ENCODE measurements at places on chromosomes 7 and 10. TPM values are rescaled to one million over a fixed set of nuclear protein-coding genes. Genes with fewer than 3 reads are reported as not detected.
A peak's percentile ranks its signal among the peaks of the same experiment; 100 is the strongest.

The FRMPD2 gene
- 0.98 TPM for total RNA-seq

DNA sequence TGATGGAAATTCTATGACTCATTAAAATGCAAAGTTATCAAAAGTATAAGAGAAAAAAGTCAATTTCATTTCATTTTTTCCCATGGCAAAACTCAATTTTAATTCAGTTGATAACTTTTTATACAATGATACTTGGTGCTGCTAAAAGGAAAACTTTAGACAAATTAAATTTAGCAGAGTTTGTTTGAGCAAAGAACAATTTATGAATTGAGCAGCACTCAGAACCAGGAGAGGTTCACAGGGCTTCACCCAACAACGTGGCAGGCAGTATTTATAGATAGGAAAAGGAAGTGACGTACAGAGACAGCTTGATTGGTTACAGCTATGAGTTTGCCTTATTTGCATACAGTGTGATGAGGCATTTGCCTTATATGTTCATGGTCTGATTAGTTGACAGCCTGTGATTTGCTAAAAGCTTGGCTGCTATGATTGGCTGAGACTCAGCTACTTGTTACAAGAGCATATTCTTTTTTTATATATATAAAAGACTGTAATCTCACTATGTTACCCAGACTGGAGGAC is 157.2 kb upstream of the CELF2 start:
- H3K36me3 ChIP-seq: no peaks in the 10 kb centered on the region
- no peak overlapping the region for H3K27ac ChIP-seq
- H3K4me1 ChIP-seq: no peaks in the 10 kb centered on the region
- H3K27me3 ChIP-seq: no peaks in the 10 kb centered on the region
- no peak overlapping the region for H3K4me3 ChIP-seq

The MACROH2A2 gene
- total RNA-seq: 17.6 TPM

GRCh38 chr7:146115548-146115850 is 1.1 kb upstream of the CNTNAP2 start:
- H3K36me3 ChIP-seq: no peaks in the 10 kb centered on the region
- no peak for DNase-seq
- no peaks in the 10 kb centered on the region for H3K4me1 ChIP-seq
- no peak overlapping the region for H3K4me3 ChIP-seq

The CCT6A gene
- total RNA-seq: 222 TPM

The SEMA3E gene
- 0.51 TPM for total RNA-seq

DNA sequence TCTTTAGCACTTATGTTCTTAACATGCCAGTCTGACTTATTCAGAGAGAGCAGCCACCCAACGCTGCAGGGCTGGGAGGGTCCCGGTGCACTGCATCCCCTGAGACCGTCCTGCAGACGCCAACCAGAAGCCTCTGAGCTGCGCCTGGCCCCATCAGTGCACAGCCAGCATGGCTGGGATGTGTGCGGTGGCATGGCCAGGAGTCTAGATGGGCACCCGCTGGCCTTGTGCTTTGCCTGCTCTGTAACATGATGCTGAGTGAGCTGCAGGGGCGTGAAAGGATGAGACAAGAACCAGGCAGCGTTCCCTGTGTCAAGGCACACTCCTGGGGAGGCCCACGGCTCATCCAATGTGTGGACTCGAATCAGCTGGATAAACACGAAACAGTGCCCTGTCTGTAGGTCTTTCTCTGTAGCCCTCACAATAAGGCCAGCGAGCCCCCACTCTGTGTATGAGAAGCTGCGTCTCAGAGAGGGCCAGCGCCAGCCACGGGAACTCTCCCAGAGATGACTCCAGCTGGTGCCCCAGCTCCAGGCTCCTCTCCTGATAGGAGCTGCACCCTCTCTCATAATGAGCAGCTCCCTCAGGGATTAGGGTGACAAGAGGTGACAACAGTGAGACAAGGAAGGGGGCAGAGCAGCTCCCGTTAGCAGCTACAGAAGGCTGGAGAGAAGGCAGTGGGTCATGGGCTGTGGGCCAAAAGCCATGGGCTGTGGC is 96.8 kb downstream of the TNS3 start:
- no peaks in the 10 kb centered on the region for H3K27me3 ChIP-seq
- no peak for DNase-seq
- no peaks in the 10 kb centered on the region for H3K36me3 ChIP-seq
- peaks cover 33% of the 10 kb centered on the region for H3K4me1 ChIP-seq
- H3K4me3 ChIP-seq: no peak overlapping the region
- H3K27ac ChIP-seq: no peak overlapping the region

GRCh38 chr10:128257428-128257827 is 131.2 kb upstream of the MKI67 start:
- H3K36me3 ChIP-seq: no peaks in the 10 kb centered on the region
- no peak overlapping the region for H3K4me3 ChIP-seq
- H3K4me1 ChIP-seq: peaks cover 14% of the 10 kb centered on the region
- H3K27me3 ChIP-seq: no peaks in the 10 kb centered on the region
- no peak overlapping the region for H3K27ac ChIP-seq

GRCh38 chr10:117148284-117148683 is 10.2 kb upstream of the VAX1 start:
- H3K27me3 ChIP-seq: peaks cover 50% of the 10 kb centered on the region
- no peak for DNase-seq
- no peak overlapping the region for H3K27ac ChIP-seq
- H3K4me3 ChIP-seq: no peak overlapping the region

DNA sequence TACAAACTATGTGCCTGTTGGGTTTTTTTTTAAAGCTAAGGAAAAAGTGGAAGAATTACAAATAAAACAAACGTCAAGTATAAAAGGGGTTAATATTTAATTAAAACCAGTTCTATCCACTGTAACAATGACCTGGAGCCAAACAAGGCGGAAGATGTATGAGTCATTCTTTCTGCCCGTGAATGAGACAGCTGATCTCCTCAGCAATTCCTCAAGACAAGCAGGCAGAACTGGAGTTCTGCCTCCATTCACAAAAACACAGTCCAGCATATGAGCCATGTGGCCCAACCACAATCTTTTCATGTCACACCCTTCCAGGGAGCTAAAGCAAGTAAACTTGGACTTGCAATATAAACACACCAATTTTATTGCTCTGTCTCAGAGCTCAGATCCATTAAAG is 8.4 kb downstream of the ETV1 start:
- no peaks in the 10 kb centered on the region for H3K27me3 ChIP-seq
- peaks cover 33% of the 10 kb centered on the region for H3K4me1 ChIP-seq
- DNase-seq: peak; percentile 90
- H3K4me3 ChIP-seq: no peak overlapping the region

- no peaks in the 10 kb centered on the region for H3K36me3 ChIP-seq
- no peaks in the 10 kb centered on the region for H3K27me3 ChIP-seq
- no peaks in the 10 kb centered on the region for H3K4me1 ChIP-seq
- no peak for DNase-seq
Observed at GRCh38 chr10:13956826-13957225, 370.1 kb downstream of the PRPF18 start.

GRCh38 chr10:27794157-27794556 is 48.5 kb upstream of the MKX start:
- H3K27ac ChIP-seq: no peak overlapping the region
- H3K4me3 ChIP-seq: no peak overlapping the region
- no peaks in the 10 kb centered on the region for H3K4me1 ChIP-seq
- DNase-seq: peak; percentile 8
- no peaks in the 10 kb centered on the region for H3K27me3 ChIP-seq
- H3K36me3 ChIP-seq: no peaks in the 10 kb centered on the region

- H3K27me3 ChIP-seq: peaks cover 10% of the 10 kb centered on the region
- no peak overlapping the region for H3K4me3 ChIP-seq
- DNase-seq: peak; percentile 85
Observed at GRCh38 chr7:3922175-3922635, 621.2 kb downstream of the SDK1 start.

GRCh38 chr7:124893140-124893827 is 36.3 kb downstream of the POT1 start:
- no peak overlapping the region for H3K4me3 ChIP-seq
- no peak overlapping the region for H3K27ac ChIP-seq
- no peaks in the 10 kb centered on the region for H3K27me3 ChIP-seq
- no peaks in the 10 kb centered on the region for H3K4me1 ChIP-seq
- peaks cover 20% of the 10 kb centered on the region for H3K36me3 ChIP-seq

DNA sequence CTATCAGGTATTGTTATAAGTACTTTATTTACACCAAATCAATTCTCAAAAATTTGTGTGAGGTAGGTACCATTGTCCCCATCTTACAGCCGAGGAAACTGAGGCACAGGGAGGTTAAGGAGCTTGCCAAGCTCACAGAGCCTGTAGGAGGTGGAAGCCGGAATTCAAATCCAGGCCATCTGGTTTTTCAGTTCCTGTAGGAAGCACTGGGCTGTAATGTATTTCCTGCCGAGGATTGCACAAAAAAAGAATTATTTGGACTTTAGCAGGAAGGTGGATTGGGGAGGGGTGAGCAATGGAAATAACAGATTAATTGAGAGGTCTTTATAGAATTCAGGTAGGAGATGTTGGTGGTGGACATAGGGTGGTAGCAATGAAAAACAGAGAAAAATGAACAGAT is 315.3 kb upstream of the AUTS2 start:
- no peaks in the 10 kb centered on the region for H3K36me3 ChIP-seq
- no peak for DNase-seq
- no peak overlapping the region for H3K27ac ChIP-seq
- no peak overlapping the region for H3K4me3 ChIP-seq

DNA sequence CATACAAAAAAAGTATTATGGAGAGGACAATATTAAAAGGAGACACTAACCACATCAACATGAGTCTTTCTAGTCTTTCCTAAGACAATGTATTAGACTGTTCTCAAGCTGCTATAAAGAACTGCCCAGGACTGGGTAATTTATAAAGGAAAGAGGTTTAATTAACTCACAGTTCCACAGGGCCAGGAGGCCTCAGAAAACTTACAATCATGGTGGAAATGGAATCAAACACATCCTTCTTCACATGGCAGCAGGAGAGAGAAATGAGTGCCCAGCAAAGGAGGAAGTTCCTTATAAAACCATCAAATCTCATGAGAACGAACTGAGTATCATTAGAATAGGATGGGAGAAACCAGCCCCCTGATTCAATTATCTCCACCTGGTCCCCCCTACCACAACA is 25.7 kb downstream of the CACNA2D1 start:
- no peaks in the 10 kb centered on the region for H3K4me1 ChIP-seq
- no peak overlapping the region for H3K4me3 ChIP-seq
- DNase-seq: no peak

DNA sequence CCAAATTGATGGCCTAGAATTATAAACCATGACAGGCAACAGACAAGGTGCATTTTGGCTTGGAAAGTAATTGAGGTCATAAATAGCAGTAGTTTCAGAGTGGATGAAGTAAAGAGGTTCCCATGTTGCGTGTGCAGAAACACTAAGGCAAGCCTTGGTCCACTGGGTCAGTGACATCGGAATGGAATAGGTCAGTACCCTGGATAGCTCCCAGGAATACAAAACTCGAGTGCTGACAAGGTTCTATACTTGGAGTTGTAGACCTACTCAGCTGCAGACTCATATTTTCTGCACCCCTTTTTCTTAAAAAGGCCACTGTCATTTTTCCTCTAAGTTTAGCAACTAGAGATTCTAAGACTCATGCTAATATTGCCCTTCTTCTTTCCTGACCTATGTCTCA is 132.8 kb downstream of the DYNC1I1 start:
- H3K36me3 ChIP-seq: no peaks in the 10 kb centered on the region
- no peak overlapping the region for H3K27ac ChIP-seq
- no peaks in the 10 kb centered on the region for H3K4me1 ChIP-seq
- DNase-seq: peak; percentile 26
- H3K27me3 ChIP-seq: peaks cover 41% of the 10 kb centered on the region

DNA sequence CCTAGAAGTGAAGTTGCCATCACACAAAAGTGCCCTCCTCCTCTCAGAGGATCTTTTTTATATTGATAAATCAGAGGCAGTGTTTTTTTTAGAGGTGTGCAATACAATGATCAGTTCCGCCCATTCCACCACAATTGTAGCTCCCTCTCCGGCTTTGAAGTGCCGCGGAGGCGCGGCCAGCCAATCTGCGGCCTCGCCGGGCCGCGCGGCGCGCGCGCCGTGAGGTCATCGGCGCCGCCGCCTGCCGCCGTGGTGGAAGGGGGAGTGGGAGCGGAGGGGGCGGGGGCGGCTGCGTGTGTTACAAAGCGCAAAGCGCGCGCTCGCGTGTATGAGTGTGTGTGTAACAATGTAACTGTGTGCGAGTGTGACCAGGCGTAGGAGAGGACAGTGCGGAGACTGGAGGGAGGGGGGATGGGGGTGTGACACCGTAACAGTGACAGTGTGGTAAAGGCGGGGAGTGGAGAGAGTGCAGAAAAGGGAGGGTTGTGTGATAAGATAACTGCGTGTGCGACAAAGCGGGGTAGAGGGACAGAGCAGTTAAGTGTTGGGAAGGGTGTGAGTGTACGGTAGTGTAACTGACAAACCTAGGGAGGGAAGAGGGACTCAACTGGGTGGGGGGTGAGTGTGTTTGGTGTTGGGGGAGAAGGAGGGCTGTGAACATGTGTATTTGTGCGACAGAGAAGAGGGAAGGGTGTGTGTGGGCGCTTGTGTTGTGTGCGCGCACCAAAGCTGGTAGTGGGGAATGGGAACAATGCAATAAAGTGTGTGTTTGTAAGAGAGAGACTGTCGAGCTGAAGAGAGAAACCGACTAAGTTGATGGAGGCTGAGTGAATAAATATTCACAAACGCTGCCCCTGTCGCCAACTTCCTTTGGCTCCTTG is at the start of gene SP8:
TSS of gene SP8 (minus strand) at position 108 of the 881 bp plus-strand sequence. CDS start at position 20, 88 bp downstream.
- H3K27me3 ChIP-seq: peaks cover 49% of the 10 kb centered on the region
- H3K27ac ChIP-seq: peak within 1 kb of the TSS; percentile 39
- DNase-seq: peak; percentile 62
- peak within 1 kb of the TSS; percentile 86 for H3K4me3 ChIP-seq

DNA sequence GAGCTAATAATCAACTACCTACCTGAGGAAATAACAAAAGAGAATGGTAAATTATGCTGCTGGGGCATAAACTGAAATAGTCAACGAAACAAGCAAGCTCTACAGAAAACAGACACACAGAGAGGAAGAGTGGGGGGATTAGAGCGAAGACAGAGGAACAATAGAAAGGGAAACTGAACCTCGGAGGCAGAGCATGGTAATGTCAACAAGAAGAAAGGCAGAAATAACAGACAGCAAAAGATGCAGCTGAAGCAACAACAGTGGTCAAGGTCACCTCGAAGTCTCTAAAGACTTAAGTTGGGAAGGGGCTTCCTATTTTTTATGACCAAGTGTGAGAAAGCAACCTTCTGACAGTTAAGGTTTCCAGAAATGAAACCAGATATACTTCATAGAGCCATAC is 177.0 kb downstream of the ZNF438 start:
- H3K36me3 ChIP-seq: peaks cover 4% of the 10 kb centered on the region
- H3K27me3 ChIP-seq: no peaks in the 10 kb centered on the region
- H3K4me3 ChIP-seq: no peak overlapping the region
- no peak for DNase-seq
- no peak overlapping the region for H3K27ac ChIP-seq
- H3K4me1 ChIP-seq: no peaks in the 10 kb centered on the region

GRCh38 chr7:44960011-44960580 is 18.7 kb downstream of the MYO1G start:
- no peaks in the 10 kb centered on the region for H3K27me3 ChIP-seq
- H3K4me3 ChIP-seq: no peak overlapping the region
- no peaks in the 10 kb centered on the region for H3K36me3 ChIP-seq
- DNase-seq: no peak
- H3K27ac ChIP-seq: peak overlapping the region; percentile 47

GRCh38 chr10:25934621-25935139 is 651 bp downstream of the MYO3A start:
- no peak overlapping the region for H3K4me3 ChIP-seq
- H3K36me3 ChIP-seq: no peaks in the 10 kb centered on the region
- H3K27me3 ChIP-seq: peaks cover 69% of the 10 kb centered on the region
- H3K4me1 ChIP-seq: no peaks in the 10 kb centered on the region
- no peak for DNase-seq

Measured in MCF 10A (cell line).